Smooth muscle cell of the brain vasculature (primary cell): ENCODE measurements at places on chromosomes 6 and 20.

GRCh38 chr6:73062130-73062529 lies 163.2 kb downstream of the KHDC1L start:
- no peak for DNase-seq

DNA sequence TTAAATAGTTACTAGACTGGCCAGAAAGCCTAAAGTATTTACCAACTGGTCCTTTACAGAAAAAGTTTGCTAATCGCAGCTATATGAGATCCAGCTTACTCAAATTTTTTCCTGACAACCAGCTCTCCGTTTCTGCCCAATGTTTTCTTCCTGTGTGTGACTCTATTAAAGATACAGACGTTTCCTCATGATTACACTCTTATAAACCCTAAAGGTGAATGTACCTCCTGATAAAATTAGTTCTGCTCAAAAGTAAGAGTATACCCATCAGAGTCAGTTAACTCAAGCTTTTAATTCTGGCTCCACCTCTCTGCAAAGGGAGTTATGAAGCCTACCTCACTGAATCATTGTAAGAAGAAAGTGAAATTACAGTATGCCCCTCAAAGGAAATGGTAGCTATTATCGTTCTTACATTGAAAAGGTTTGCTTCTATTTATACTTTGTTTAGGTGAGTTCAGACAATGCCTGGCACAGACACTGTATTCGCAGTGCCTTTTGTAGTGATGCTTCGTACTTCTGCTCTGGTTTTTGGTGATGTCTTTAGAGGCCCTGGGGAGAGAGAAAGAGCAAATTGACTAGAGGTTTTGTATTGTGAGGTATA lies 10.2 kb upstream of the MROH8 start:
- no peak for DNase-seq

DNA sequence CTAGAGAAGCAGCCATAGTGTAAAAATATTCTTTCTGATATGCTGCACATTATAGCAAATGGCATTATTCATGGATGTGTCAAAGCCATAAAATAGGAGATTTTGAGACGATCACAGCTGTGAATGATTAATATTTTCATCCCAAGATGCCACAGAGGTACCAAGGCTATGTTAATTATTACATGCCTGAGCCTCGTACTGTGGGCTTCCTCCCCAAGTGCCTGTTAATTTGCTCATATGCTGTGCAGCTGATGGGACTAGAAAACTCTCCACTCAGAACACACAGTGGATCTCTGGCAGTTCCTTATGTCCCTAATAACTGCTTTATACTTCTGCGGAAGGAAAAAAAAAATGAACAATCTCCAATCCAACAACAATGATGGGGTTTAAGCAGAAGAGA lies 184.9 kb upstream of the TSHZ2 start:
- no peak for DNase-seq

- no peak for DNase-seq
Measured at GRCh38 chr20:24651171-24651975, 181.9 kb downstream of the SYNDIG1 start.

GRCh38 chr20:11092151-11092550 lies 418.4 kb upstream of the JAG1 start:
- DNase-seq, result no peak

- DNase-seq, result no peak
Measured at GRCh38 chr20:1241456-1241855, 15.6 kb downstream of the RAD21L1 start.

GRCh38 chr6:170129691-170130171 lies 161.1 kb downstream of the DLL1 start:
- DNase-seq, result no peak

GRCh38 chr6:84242265-84242664 lies 14.8 kb upstream of the CEP162 start:
- DNase-seq, result no peak

DNA sequence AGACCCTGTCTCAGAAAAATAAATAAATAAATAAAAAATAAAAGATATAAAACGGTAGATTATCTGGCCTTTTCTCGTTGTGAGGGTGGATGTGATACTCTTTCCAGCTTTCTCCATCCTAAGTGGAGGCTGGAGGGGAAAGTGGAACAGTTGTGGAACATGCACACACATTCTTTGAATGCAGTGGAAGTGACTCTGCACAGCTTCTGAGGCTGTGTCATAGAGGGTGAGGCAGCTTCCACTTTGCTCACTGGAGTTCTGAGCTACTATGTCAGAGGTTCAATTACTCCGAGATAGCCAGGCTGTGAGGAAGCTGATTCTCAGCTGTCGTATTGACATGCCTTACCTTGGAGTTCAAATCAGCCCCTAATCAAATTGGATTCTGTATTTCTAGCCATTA lies 82.2 kb downstream of the CHMP4B start:
- DNase-seq, result no peak

GRCh38 chr6:25404091-25404490 lies 124.9 kb downstream of the CARMIL1 start:
- no peak for DNase-seq

DNA sequence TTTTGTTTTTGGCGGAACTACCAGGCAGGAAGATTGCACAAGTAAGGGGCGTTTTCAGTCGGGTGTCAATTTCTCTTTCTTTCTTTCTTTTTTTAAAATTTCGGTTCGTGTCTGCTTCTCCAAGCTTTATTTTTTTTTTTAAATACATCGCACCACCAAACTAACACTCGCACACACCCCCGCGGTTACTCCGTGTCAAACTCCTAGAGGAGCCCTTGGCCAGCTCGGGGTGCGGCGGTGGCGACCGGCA lies 338 bp downstream of the UTRN start:
- DNase-seq, result no peak

DNA sequence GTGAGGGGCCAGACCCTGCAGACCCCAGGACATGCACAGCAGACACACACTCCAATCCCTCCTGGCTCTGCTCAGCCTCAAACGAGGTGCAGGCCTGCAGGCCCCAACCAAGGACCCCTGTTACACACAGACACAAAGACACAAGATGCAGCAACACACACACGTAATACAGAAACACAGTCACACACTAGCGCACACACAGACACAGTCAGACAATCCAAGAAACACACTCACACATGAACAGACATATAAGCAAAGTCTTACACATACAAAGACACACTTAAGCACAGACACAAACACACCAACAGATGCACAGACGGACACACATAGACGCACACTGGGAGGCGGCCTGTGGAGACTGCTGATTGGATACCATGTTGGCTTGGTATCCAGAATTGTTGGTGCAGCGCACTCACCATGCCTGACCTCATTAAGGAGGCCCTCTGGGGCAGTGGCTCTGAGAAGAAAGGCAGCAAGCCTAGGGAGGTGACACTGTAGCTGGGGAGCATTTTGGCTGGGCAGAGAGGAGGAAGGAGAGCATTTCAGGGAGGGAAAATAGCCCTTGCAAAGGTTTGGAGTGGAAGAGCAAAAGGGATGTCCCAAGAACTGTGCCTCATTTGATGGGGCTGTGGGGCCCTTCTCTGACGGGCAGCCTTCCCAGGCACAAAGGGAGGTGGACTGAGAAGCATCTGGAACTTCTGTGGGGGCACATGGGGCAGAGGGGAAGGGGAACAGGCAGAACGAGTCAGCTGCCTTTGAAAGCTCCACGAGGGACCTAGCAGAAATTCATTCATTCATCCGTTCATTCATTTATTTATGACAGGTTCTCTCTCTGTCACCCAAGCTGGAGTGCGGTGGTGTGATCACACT lies 1.4 kb upstream of the HSPA12B start:
- DNase-seq, result no peak

DNA sequence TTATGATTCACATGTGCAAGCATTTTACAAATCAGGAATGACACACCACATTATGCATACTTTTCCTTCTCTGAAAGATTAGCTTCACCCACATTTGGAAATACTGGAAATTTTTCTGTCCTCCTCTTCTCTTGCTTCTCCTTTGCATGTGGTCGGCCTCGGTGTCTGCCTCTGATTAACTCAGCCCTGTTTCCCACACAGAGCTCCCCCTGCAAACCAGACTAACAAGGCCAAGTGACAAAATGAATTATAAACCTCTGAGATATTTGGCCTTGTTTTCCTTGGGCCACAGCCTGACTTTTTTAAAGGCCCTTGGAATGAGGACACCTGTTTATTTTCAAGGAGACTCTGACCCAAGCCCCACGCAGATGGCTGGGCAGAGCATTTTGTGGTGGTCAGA lies 9.0 kb upstream of the CCN6 start:
- no peak for DNase-seq
